ENCODE measurements at places on chromosomes 2 and 18. TPM values are rescaled to one million over a fixed set of nuclear protein-coding genes. Genes with fewer than 3 reads are reported as not detected.

ANKRD30B gene
- total RNA-seq, result not detected

ZNF804A gene
- 2.7 TPM for total RNA-seq

STARD7 gene
- 109 TPM for total RNA-seq

CREG2 gene
- 0.42 TPM for total RNA-seq

SERPINB12 gene
- total RNA-seq, result not detected

R3HDM1 gene
- 48.1 TPM for total RNA-seq

TRIM54 gene
- 0.47 TPM for total RNA-seq

KIDINS220 gene
- 109 TPM for total RNA-seq
